SJSA1 (cell line): ENCODE measurements at places on chromosomes 12 and 14.
A peak's percentile ranks its signal among the peaks of the same experiment; 100 is the strongest.

DNA sequence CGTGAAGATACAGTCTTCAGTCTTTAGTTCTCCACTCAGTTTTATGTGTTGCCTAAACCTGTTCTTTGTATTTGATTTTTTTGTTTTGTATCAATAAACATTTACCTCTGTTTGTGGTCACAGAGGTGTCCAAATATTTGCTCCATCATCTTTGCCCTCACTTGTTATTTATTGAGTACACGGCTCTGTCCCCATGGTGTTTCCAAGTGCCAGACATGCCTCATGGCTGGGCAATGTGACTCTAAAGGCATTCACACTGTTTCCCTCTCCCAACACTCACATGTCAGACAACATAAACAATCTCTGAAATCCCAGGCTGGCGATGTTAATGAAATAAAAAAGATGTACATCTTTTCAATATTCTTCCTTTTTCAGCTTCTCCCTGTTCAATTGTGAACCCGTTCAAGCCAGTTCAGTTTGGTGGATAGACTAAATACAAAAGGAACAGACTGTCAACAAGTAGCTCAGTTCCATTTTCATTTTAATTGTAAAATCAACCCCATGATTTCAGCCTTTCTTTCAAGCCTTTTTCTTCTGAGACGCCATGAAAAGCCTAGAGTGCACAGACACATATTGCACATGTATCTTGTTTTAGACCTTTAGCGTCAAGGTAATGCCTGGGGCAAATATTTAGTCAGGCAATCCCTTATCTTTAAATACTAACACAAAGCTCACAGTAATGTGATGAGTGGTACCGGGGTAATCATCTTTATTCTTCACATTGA, 680.7 kb downstream of the GALC start:
- no peak overlapping the region for H3K27ac ChIP-seq
- H3K4me3 ChIP-seq = no peak overlapping the region
- no peaks in the 10 kb centered on the region for H3K27me3 ChIP-seq
- DNase-seq = no peak
- H3K36me3 ChIP-seq = no peaks in the 10 kb centered on the region

GRCh38 chr12:40181490-40181889, 43.3 kb upstream of the LRRK2 start:
- no peak for DNase-seq
- H3K27ac ChIP-seq = no peak overlapping the region
- H3K4me1 ChIP-seq = no peaks in the 10 kb centered on the region
- no peaks in the 10 kb centered on the region for H3K36me3 ChIP-seq

DNA sequence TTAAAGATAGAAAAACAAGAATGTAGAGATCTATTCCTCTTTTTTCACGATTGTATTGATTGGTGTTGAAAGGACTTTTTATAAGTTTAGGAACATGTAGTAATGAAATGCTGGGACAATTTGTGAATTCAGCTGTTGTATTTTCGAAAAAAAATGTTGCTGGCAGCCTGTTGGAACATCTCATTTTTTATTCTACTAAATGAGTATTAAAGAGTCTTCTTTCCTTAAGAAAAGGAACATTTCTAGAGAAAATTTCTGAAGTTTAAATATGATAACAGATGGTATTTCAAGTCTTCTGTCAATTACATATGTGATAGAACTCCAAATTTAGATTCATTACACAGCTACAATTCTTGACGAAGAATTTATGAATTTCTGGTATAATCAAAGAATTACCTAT, 189.6 kb downstream of the TMEM117 start:
- H3K27me3 ChIP-seq = no peaks in the 10 kb centered on the region
- no peaks in the 10 kb centered on the region for H3K36me3 ChIP-seq
- H3K4me1 ChIP-seq = no peaks in the 10 kb centered on the region
- H3K27ac ChIP-seq = no peak overlapping the region

DNA sequence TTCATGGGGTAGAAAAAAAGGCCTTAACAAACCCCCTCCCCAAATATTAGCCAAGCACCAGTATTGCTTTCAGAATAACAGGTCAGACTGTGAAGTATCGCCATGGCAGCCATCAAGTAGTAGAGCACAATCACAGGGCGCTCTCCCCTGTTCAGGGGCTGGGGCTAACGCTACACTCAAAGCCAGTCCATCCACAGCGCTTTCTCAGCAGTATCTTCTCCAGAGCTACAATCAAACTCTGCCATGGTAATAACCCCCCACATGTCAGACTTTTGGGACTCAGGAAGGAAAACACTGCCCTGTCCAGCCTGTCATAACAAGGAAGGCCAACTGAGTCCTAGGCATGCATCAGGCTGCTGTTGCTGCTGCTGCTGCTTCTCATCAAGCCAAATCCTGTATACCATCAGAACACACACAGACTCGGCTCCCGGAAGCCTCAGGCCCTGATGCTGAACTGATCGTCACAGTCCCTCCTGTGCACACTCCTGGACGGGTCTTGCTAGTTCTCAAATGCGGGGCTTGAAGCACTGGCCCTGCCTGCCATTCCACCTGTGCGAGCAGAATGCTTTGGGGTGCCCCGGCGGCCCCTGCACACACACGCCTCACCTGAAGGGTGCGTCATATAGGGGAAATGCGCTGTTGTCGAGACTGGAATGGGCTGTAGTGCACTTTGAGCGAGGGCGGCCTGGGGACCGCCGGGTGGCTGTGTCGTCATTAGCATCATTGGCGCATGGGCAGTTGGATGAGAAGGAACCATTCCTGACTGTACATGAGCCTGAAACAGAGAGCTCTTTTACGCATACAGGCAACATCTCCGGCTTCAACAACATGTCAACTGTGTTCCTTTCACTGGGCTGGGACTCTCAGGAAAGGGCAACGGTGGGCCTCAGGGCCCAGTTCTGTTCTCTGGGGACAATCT, 47.6 kb downstream of the SH2B3 start:
- H3K36me3 ChIP-seq = peaks cover 79% of the 10 kb centered on the region
- H3K4me3 ChIP-seq = no peak overlapping the region
- no peaks in the 10 kb centered on the region for H3K4me1 ChIP-seq
- no peaks in the 10 kb centered on the region for H3K27me3 ChIP-seq
- no peak overlapping the region for H3K27ac ChIP-seq
- peak; percentile 21 for DNase-seq

- H3K27ac ChIP-seq = no peak overlapping the region
- no peak overlapping the region for H3K4me3 ChIP-seq
- H3K4me1 ChIP-seq = no peaks in the 10 kb centered on the region
- DNase-seq = no peak
- no peaks in the 10 kb centered on the region for H3K36me3 ChIP-seq
Observed at GRCh38 chr12:83477696-83478095, 791.0 kb downstream of the TMTC2 start.

- no peak overlapping the region for H3K27ac ChIP-seq
- H3K27me3 ChIP-seq = no peaks in the 10 kb centered on the region
- H3K36me3 ChIP-seq = peaks cover 18% of the 10 kb centered on the region; the same call in 1 of the 2 replicates
- no peak overlapping the region for H3K4me3 ChIP-seq
- H3K4me1 ChIP-seq = no peaks in the 10 kb centered on the region
- no peak for DNase-seq
Observed at GRCh38 chr14:103646189-103646588, 17.2 kb downstream of the KLC1 start.

GRCh38 chr14:28707814-28708213, 58.8 kb upstream of the FOXG1 start:
- no peak overlapping the region for H3K4me3 ChIP-seq
- H3K4me1 ChIP-seq = no peaks in the 10 kb centered on the region
- no peak overlapping the region for H3K27ac ChIP-seq
- H3K36me3 ChIP-seq = no peaks in the 10 kb centered on the region
- DNase-seq = no peak

DNA sequence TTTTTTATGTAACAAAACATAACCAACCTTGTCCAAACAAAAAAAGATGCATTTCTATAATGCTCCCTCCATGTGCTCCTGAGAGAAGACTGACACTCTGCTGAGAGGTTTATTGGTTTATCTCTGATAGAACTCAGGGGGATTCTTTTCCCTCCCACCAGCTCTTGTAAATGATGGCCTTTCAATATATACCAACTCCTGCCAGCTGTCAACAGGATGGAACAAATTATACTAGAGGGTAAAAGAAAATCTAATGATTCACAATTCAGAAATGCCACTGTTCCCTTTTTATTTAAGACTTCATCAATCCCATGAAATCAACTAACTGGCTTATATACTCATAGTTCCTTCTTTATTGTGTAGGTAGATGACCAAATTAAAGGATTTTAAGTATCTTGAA, 25.4 kb downstream of the PSMC1 start:
- DNase-seq = no peak
- H3K27ac ChIP-seq = peak overlapping the region; percentile 59
- H3K4me3 ChIP-seq = no peak overlapping the region
- peaks cover 27% of the 10 kb centered on the region for H3K4me1 ChIP-seq
- H3K36me3 ChIP-seq = peaks cover 33% of the 10 kb centered on the region

GRCh38 chr14:41548666-41549065, 58.0 kb upstream of the LRFN5 start:
- no peak for DNase-seq
- H3K27ac ChIP-seq = no peak overlapping the region
- no peaks in the 10 kb centered on the region for H3K27me3 ChIP-seq
- no peak overlapping the region for H3K4me3 ChIP-seq
- H3K36me3 ChIP-seq = no peaks in the 10 kb centered on the region

DNA sequence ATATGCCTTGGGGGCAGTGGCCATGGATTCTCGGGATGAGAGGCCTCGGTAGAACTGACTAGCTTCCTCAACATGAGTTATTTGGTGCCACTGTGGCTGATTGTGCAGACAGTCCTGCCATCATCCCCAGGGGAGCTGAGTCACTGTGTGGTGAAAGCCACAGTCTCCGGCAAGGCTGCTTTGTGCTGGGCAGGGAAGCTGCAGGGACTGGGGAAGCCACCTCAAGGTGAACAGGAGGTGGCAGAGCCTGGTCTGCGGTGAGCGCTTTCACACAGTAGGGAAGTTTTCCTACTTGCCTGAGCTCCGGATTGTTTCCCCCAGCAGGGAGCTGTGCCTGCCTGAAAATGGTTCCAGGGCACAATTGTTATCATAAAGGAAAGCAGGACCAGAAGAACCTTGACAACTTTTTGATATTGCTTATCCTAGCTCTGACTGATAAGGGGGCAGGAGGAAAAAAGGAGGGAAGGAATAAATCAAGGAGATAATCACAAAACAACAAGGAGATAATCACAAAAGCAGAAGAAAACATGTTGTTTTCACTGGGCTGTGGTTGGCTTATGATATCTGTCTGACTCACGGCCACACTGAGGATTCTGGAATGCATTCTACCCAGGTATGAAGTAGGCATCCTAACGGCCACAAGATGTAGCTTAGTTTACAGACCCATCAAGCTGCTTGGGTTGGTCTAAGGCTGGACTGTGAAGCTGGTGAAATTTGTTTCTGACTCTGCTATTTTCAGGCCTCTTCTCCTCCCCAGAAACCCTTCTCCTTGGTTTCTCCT, 32.2 kb upstream of the GNG2 start:
- no peaks in the 10 kb centered on the region for H3K36me3 ChIP-seq
- peaks cover 20% of the 10 kb centered on the region for H3K4me1 ChIP-seq
- H3K27me3 ChIP-seq = no peaks in the 10 kb centered on the region
- H3K4me3 ChIP-seq = no peak overlapping the region

GRCh38 chr12:114685869-114686268, 1.9 kb upstream of the TBX3 start:
- H3K4me3 ChIP-seq = no peak overlapping the region
- H3K27me3 ChIP-seq = no peaks in the 10 kb centered on the region
- H3K27ac ChIP-seq = no peak overlapping the region
- peaks cover 20% of the 10 kb centered on the region for H3K36me3 ChIP-seq
- DNase-seq = no peak
- H3K4me1 ChIP-seq = peaks cover 16% of the 10 kb centered on the region

GRCh38 chr12:152440-152839, 61.5 kb downstream of the SLC6A12 start:
- DNase-seq = no peak
- no peak overlapping the region for H3K27ac ChIP-seq
- peaks cover 53% of the 10 kb centered on the region for H3K27me3 ChIP-seq
- no peaks in the 10 kb centered on the region for H3K4me1 ChIP-seq
- no peak overlapping the region for H3K4me3 ChIP-seq

- H3K36me3 ChIP-seq = no peaks in the 10 kb centered on the region
- no peaks in the 10 kb centered on the region; the same call in 1 of the 2 replicates for H3K27me3 ChIP-seq
- no peaks in the 10 kb centered on the region for H3K4me1 ChIP-seq
Observed at GRCh38 chr14:21880918-21881317, 207.3 kb upstream of the OR4E1 start.

- DNase-seq = no peak
- no peak overlapping the region for H3K4me3 ChIP-seq
- H3K27ac ChIP-seq = no peak overlapping the region
- H3K4me1 ChIP-seq = peaks cover 20% of the 10 kb centered on the region
Observed at GRCh38 chr12:55850893-55851292, 8.2 kb upstream of the MMP19 start.

DNA sequence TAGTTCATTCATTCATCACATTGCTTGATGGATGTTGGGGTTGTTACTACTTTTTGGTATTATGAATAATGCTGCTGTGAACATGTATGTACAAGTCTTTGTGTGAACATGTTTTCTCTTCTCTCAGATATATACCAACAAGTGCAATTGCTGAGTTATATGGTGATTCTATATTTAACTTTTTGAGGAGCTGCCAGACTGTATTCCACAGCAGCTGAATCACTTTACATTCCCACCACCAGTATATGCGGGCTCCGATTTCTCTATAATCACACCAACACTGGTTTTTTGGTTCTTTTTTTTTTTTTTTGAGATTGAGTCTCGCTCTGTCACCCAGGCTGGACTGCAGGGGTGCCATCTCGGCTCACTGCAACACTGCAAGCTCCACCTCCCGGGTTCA, 22.2 kb upstream of the PLEKHG6 start:
- no peak for DNase-seq
- no peaks in the 10 kb centered on the region for H3K36me3 ChIP-seq
- no peak overlapping the region for H3K4me3 ChIP-seq
- no peaks in the 10 kb centered on the region for H3K27me3 ChIP-seq
- no peak overlapping the region for H3K27ac ChIP-seq

- H3K27ac ChIP-seq = no peak overlapping the region
- no peaks in the 10 kb centered on the region for H3K36me3 ChIP-seq
- H3K4me3 ChIP-seq = no peak overlapping the region
- H3K27me3 ChIP-seq = no peaks in the 10 kb centered on the region
- no peaks in the 10 kb centered on the region for H3K4me1 ChIP-seq
Observed at GRCh38 chr14:30290001-30290400, 269.0 kb upstream of the G2E3 start.

DNA sequence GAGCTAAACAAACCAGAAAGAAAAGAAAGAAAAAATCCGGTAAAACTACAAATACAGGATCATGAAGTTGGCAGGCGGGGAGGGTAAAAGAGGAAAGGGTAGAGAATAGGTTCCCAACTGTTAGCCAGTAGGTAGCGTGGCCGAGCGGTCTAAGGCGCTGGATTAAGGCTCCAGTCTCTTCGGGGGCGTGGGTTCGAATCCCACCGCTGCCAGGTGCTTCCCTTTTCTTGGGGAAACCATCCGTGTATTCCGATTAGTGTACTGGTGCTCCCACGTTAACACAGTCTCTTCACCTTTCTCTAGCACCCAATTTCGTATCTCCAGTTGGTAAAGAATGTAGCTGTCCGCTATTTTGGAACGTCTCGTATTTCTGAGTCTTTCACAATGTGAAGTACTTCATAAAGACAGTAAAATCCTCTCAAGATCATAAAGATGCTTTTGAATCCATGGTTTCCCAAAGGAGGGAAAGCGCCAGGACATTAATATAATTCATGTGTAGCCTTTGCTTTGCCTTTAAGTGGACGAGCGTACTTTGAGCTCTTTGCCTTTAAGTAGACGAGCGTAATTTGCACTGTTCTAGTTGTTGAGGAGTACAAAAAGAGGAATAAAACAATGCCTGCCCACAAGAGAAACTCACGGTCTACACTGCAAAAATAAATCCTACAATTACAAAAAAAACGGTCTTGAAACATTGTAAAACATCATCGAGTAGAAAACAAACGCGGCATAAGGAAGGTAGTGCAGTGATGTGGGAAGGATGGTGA, 19.0 kb upstream of the RNASE12 start:
- H3K4me1 ChIP-seq = peaks cover 15% of the 10 kb centered on the region
- H3K27me3 ChIP-seq = no peaks in the 10 kb centered on the region
- peak; percentile 74 for DNase-seq
- no peak overlapping the region for H3K27ac ChIP-seq
